ENCODE measurements at places on chromosomes 4 and X.

GRCh38 chrX:16610121-16610621, 39.8 kb upstream of the S100G start:
- DNase-seq, result no peak

DNA sequence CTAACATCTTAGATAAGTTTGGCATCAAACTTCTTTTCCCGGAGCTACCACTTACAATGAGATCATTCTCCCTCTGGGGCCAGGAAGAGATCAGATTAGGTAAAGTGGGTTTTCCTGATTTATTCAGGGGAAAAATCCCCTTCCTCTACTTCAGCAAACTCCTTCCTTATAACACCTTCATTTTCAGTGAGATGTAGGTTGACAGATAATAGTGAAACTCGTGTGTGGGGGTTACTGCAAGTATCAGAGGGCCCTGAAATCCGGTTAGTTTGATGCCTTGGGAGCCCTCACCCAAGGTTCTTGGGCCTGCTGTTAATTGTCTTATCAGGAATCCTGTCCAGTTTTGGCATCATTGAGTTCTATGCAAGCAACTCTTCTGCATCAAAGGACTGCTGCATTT, 10.8 kb downstream of the FTHL17 start:
- DNase-seq, result no peak

GRCh38 chrX:53686151-53686885, at the start of gene HUWE1:
TSS of gene HUWE1 (minus strand) at chrX:53686719. CDS start at chrX:53654107, 32,612 bp downstream.
- DNase-seq, result peak; percentile 79

DNA sequence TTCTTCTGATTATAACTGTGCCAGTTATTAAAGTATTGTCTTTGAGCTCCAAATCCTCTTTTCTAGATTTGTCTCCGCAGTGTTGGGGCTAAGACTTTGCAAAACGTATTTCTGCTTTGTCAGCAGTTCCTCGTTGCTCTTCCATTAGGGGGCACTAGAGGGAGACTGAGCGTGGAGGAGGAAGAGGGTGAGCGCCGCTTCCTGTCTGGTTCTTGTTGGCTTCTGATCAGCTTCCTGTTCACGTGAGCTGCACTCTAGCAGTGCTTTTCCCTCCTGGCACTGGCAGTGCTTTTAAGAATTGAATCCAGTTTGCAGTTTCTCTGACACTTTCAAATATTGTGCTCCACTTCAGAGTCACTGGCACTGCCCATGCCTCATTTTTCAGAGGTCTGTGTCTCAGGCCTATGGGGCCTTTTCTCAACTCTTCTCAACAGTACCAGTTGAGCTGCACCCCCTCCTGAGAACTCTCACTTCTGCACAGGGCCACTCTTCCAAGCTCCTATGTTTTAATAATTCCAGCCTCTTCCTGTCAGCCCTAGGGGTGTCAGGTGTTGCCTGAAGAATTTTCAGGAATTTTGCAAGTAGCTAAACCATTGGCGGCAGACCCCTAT, 54.4 kb upstream of the LCORL start:
- peak; percentile 16 for DNase-seq

DNA sequence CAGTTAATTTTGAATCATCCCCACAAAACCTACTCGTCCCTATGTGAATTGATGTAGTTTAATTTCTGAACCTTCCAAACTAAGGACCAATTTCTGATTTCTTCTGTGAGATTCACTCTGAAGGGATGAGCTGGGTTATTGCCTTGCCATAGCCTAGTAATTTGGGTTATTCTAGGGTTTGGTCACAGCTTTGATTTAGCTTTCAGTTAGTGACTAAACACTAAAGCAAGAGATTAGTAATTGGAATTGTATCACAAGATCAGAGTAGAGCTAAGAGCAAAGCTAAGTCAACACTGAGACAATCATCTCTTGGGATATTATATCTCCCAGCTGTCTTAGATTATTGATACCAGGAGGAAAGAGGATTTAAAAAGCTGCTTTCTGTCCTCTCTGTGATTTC, 588.0 kb downstream of the CCSER1 start:
- no peak for DNase-seq

Measured in T-cell (primary cell).